ENCODE measurements at places on chromosomes 12 and 14. TPM values are rescaled to one million over a fixed set of nuclear protein-coding genes. Genes with fewer than 3 reads are reported as not detected.

FSCB gene
- not detected for polyA plus RNA-seq

DNA sequence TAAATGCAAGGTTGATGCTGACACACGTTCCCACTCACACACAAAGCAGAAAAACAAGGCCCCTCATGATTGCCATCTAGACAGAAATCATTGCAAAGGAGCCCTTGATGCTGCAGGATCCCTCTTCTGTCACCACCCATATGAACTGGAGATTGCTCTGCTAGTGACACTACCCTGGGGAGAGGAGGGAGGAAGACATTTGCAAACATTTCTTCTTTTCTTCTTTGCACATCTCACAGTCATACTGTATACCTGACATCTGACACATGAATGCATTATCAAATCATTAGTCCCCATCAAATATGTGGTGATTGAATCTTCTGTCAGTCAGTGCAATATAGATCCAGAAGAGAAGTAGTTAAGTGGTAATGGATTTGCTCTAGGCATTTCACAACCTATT lies 208.5 kb upstream of the E2F7 start:
- DNase-seq: no peak

DNA sequence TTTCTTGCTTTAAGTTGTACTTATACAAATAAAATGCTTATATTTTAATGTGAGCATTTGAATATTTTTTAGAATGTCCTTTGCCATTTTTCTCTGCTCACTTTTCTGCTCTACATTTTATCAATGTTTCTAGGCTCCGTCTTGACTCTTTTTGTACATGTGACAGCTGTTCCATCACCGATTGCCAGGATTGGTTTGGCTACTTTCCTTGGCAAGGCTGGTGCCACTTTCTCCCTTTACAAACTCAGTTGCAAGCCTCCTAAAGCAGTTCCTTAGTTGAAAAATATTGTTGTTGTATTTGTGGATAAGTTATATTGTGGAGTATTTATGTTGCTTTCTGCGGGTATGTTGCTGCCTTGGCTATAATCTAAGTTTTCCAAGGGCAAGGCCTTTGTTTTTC lies 63.4 kb downstream of the DACT1 start:
- DNase-seq: no peak

GRCh38 chr12:12974211-12974610 lies 22.2 kb upstream of the GPRC5D start:
- no peak for DNase-seq

OR6C76 gene
- polyA plus RNA-seq: not detected

EXOC3L4 gene
- polyA plus RNA-seq: not detected
